IPS-NIHi11 (cell line): ENCODE measurements at places on chromosomes 11 and 22.

DNA sequence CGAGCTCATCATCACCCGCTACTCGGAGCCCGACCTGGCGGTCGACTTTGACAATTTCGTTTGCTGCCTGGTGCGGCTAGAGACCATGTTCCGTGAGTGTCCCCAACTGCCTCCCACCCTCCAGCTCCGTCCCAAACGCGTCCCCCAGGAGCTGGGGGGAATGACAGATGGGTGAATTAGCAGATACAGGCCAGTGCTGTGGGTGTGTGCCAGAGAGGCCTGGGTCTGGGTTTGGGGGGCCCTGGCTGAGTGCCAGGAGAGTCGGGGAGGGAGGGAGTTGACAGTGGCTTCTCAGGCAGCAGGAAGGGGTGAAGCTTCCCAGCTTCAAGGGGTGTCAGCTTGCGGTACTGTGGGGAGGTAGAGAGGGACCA lies 28.6 kb downstream of the CAPN1 start:
- no peak for DNase-seq

DNA sequence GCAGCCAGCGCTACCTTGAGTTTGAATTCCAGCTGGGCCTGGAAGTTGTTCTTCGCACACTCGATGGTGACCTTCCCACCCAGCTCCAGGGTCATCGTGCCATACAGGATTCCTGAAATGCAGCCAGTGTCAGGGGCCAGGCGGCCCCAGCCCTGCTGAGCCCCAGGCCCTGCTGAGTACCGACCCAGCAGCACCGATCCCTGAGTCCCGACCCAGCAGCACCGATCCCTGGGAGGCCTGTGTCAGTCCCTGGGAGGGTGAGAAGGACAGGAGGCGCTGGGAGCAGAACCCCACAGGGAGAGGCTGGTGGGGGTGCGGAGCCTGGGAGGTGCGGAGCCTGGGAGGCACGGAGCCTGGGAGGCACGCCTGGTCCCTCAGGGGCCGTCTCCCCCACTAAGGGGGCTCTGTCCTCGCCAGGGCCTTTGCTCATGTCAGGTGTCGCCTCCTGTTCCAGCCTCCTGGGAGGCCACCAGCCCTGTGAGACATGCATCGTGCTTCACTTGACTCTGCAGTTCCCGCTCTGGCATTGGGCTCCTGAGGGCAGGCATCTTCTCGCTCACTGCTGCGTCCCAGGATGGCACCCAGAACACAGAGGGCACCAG lies 37.1 kb upstream of the CARS1 start:
- DNase-seq = no peak

DNA sequence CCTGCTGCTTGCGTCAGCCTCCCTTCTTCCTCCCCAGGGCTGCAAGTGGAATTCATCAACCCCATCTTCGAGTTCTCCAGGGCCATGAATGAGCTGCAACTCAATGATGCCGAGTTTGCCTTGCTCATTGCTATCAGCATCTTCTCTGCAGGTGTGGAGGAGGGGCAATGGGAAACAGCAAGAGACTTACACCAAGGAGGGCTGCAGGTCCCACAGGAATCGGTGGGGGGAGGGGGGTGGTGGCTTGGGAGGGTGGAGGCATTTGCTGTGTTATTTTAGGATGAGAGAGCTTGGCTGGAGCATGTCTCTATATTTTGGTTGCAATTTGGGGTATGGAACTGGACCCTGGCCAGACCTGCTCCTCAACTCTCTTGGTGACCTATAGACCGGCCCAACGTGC lies 2.1 kb upstream of the MADD start:
- no peak for DNase-seq

- peak; percentile 98 for DNase-seq
Observed at GRCh38 chr11:134223836-134224709, at the start of the genes NCAPD3 and VPS26B. Gene NCAPD3, minus strand, starts transcription at chr11:134223967. Its CDS starts 41 bp downstream, at chr11:134223926. Gene VPS26B, plus strand, starts transcription at chr11:134224671. Its CDS starts 452 bp downstream, at chr11:134225123.

DNA sequence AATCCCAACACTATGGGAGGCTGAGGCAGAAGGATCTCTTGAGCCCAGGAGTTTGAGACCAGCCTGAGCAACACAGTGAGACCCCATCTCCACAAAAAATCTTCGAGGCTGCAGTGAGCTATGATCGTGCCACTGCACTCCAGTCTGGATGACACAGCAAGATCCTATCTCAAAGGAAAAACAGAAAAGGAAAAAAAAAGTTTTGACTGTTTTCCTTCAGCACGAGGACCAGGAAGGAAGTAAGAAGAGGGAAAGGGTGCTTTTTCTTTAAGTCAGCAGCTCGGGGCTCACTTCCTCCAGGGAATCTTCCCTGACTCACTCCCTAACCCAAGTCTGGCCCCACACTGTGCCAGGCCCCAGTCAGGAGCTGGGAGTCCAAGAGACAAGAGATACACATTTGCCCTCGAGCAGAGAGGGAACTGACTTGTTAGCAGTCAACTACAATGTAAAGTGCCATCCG lies 14.2 kb downstream of the ARRB1 start:
- no peak for DNase-seq

DNA sequence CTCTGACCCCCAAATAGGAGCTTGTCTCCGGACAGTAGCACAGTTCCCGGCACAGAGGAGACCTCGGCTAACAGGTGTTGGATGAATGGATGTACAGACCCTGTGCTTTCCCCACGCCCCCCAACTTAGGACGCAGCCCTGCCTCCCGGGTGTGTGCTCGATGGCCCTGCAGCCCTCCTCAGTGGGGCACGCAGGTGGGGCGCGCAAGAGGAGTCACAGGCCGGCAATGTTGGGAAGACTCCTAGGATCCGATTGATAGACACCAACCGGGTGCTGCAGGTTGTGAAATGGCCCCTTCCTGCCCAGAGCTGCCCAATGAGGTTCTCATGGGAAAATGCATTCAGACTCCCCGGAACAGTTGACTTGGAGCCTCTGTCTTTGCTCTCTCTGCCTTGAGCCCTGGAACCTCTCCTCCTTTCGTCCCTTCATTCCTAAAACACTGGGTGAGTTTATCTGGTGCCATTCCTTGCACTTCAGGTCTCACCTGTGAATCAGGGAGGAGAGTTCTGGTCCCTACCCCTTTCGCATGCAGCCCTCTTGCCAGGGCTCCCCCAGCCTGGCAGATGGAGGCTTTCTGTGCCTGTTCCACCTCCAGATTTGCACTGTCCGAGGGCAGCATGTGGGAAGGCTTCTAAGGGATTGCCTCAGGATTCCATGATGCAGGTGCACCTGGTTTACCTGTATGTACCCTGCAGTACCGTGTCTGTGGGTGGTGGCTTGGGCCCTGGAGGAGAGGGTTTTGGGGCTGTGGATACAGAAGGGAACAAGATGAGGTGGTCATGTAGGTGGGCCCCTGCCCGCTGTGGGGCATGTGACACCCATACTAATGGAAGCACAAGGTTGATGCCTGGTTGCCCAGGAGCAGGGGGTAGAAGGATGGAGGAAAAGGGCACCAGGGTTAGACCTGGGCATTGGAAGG lies 1.2 kb downstream of the MICALL1 start:
- no peak for DNase-seq

- peak; percentile 77 for DNase-seq
Observed at GRCh38 chr11:46247659-46248058, 29.8 kb upstream of the CREB3L1 start.

GRCh38 chr11:44186321-44186930 lies 90.9 kb downstream of the EXT2 start:
- DNase-seq = no peak

DNA sequence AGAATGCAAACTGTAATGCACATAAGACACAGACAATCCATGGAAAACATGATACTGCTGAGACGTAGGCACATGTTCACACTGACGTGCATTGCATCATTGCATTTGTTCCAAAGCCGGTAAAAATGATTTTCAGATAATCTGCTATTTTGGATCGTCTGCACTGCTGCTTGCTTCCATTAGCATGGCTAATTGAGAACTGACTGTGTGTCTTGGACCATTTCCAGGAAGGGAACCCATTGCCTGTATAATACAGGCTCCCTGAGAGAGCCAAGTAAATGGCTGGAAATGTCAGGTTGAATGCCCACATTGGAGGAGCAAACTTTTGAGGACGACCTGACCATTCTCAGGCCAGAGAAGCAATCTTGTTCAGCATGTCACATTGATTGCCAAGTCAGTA lies 304.8 kb downstream of the ST3GAL4 start:
- DNase-seq = no peak

DNA sequence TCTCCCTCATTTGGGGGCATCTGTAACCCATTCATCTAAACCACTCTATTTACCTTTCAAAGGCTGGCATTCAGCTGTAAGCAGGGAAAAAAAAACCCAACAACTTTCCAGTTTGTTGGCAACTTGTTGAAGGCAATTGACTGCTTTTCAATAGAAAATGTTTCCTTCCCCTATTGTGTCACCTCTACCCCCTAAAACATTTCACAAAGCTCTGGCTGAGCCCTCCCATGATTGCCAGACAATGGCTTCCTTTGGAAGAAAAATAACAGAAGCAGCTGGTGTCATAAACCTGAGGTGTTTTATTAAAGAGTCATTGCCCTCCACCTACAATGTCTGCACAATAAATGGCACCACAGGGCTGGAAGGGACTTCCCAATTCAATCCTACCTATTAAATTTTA lies 22.1 kb upstream of the PSMA1 start:
- no peak for DNase-seq

DNA sequence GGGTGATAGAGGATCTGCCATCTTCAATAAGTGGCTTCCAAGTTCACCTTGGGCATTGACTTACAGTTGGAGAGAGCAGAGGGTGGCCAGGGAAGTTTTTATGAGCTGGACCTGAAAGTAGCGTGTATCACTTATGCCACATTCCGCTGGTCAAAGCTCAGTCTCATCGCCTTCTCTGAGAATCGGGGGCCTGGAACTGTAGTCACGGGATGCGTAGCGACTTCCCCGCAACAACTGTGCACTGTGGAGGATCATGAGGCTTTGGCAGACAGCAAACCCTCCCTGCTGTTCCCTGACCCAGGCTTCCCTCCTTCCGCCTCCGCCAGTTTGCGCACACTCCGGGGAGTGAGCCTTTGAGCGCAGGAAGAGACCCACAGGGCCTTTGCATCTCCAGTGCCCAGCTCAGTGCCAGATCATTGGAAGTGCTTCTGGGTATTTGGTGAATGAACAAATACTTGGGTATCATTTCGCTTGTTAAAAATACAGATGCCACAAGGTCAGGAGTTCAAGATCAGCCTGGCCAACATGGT lies 95.5 kb downstream of the CEP164 start:
- no peak for DNase-seq

DNA sequence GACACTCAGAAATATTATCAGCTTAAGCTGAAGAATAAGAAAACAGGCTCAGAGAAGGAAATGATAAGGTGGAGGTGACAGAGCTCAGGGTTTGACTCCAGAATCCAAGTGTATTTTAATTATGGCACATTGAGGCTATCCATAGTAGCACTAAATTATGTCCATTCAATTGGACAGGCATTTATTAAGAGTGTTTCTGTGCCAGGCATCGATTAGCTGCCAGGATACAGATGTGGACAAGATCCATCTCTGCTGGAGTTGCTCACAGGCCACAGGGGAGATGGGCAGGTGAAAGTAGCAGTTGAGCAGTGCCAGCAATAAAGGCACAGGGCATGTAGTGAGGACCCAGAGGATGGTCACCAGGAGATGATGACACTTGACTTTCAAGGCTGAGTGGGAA lies 592.5 kb downstream of the INSC start:
- DNase-seq = no peak

DNA sequence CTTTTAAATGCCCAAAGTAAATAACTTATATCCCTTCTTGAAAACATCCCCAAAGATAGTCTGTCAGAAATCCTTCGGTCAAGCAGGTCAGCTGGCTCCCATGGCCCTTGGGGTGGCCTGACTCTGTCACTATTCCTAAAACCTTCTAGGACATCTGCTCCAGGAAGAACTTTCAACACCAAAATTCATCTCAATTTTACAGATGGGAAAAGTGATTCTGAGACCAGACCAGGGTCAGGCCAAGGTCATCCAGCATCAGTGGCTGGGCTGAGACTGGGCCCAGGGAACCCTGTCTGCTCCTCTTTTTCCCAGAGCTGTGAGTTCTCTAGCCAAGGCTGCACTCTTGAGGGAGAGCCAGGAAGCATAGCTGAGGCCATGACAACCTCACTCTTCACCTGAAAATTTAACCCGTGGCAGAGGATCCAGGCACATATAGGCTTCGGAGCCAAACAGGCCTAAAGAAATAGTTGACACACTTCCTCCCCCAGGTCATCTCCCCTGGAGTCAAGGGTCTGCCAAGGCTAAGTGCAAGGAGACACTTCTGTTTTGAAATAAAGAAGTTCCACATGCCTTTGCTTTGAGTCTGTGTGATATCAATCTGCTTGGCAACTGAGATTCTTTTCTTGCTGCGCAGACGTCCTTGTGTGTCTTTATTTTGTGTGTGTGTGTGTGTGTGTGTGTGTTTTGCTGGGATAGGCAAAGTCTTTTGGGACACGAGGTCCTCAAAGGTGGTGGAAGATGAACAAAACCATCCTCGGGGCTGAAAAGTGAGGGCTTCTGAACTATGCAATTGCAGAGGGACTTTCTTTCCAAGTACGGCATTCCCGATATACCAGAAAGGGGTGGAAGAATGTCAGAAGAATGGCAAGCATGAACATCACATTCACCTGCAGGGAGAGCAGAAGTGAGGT lies 16.8 kb upstream of the PRG2 start:
- DNase-seq = no peak

DNA sequence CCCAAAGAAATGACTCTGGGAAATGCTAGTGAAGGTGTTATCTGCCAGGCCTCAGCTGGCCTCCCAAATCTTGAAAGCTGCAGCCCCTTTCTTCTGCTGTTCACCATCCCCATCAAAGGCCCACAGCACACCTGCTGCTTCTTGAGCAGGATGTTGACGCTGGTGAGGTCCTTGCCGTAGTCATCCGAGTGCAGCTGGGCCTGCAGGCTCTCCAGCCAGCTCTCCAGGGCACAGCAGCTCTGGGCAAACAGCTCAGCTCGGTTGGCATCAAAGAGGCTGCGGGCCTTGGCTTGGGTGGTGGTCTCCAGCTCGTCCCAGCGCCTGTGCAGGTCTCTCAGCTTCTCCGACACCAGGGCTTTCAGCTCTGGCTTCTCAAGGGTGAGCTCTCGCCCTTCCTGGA lies 18.5 kb upstream of the RBM4B start:
- no peak for DNase-seq

DNA sequence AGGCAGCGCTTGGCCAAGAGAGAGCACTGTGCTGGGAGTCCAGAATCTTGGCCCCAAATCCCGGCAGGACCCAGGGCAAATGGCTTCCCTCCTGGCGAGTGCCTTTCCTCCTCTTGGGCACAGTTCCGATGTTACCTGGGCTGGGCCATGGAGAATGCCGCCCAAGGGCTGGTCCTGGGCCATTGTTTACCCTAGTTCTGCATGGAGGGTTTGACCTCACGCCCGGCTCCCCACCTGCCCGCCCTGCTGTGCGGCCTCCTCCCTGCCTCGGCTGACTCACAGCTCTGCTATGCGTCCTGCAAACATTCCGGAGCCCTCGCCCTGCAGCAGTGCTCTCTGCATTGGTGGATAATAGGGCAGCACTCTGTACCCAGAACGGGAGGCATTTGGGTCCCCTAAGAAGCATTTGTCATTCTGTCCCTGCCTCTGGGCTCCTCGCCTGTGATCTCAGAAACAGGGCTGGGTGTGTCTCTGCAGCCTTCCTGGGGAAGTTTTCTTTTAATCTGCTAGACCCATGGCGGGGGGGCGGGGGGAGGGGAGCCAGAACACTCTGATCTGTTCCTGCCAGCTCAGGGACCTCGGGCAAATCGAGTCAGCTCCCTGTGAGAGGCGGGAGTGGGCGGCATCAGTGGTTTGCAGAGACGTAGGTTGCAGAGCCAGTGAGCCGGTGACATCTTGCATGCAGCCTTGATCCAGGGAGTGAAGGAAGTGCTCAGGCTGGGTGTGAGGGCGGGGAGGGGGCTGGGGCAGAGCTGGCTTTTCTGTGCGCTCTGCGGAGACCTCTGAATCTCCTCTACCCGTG lies 32.9 kb upstream of the SMIM38 start:
- DNase-seq = peak; percentile 89

- no peak for DNase-seq
Observed at GRCh38 chr22:27269751-27270543, 531.6 kb downstream of the MN1 start.
